ENCODE measurements at places on chromosomes 5 and 9. TPM values are rescaled to one million over a fixed set of nuclear protein-coding genes. Genes with fewer than 3 reads are reported as not detected.

KIF12 gene
- 0.97 TPM for total RNA-seq

FOXD4 gene
- total RNA-seq: 0.42 TPM

TAF11L12 gene
- not detected for total RNA-seq

NR4A3 gene
- 0.22 TPM for total RNA-seq

PCDHGC5 gene
- 1.2 TPM for total RNA-seq

ANKRD34B gene
- not detected for total RNA-seq

GHR gene
- 0.27 TPM for total RNA-seq

Measured in endothelial cell of umbilical vein (primary cell).